Activated CD4-positive, alpha-beta T cell treated with anti-CD3 and anti-CD28 coated beads, Interleukin-2, Interleukin-6, amounts not matched to agents 100 ng/mL and 50 ng/mL, durations not matched to agents 16 hours and 8 hours (primary cell): ENCODE measurements at places on chromosomes 2 and 18.
A peak's percentile ranks its signal among the peaks of the same experiment; 100 is the strongest.

- DNase-seq, result no peak
These were observed 11.8 kb downstream of the DSEL start for GRCh38 chr18:67504739-67505138.

GRCh38 chr18:77062518-77063003 is 70.0 kb downstream of the MBP start:
- DNase-seq, result peak; percentile 93

DNA sequence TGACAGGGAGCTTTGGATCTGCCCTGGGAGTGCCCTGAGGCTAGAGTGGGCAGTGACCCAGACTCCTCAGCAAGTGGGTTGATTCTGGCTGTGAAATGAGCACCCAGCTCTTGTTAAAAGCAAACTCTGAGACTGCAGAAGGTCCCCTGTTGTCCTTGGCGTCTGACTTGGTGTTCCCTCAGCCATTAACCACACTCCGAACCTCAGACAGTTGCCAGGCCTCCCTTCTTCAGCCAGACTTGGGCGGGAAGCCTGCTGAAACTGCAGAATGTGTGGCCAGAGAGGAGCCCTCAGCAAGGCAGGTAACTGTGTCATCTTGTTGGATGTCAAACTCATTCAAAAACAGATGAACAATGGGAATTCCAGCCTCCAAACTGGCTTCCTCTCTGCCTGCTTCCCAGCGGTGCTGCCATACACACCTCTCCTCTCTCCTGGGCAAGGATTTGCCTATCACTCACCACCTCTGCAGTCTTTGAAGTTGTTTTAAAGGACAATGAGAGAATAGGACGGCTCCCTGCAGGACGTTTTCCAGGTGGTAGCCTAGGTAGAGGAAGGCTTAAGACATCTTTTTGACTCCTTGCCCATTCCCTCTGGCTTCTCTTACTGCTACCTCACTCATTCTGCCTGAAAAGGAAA is 38.9 kb upstream of the B3GNT2 start:
- DNase-seq, result no peak

DNA sequence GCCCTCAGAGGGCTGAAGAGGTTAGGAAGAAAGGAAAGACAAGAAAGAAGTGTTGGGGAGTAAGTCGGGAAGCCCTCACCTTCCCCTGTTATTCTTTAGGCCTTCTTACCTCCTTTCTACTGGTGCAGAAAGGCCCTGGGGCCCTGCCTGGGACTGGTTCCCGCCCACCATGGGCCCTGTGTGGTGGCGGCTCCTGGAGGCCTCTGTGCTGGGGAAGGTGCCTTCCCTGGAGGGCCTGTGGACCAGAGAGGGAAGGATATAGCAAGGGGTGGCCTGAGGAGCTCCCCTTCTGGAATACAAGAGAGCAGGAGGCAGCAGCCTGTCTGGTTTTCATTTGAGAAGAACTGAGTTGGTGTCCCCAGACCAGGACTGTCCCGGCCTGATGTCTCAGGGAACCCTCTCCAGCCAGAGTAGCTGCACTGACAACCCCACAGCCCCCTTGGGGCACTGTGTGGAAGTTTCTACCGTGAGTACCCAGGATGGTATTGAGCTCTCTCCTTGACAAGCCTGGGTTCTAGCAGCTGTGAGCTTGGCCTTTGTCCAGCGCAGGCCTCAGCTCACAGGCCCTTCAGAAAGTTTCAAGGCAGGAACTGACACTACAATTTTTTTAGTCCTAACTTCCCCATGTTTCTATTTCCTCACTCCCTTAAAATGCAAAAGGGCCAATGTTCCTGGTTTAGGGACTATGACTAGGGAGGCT is 47.1 kb downstream of the EFR3B start:
- no peak for DNase-seq

- DNase-seq, result no peak
These were observed 3.9 kb downstream of the NEB start for GRCh38 chr2:151730262-151730975.

GRCh38 chr2:203583701-203584100 is 48.6 kb upstream of the RAPH1 start:
- peak; percentile 86 for DNase-seq

GRCh38 chr2:238418196-238418998 is 8.3 kb upstream of the ASB1 start:
- no peak for DNase-seq

- no peak for DNase-seq
These were observed 24.2 kb downstream of the CTIF start for GRCh38 chr18:48563027-48563426.

DNA sequence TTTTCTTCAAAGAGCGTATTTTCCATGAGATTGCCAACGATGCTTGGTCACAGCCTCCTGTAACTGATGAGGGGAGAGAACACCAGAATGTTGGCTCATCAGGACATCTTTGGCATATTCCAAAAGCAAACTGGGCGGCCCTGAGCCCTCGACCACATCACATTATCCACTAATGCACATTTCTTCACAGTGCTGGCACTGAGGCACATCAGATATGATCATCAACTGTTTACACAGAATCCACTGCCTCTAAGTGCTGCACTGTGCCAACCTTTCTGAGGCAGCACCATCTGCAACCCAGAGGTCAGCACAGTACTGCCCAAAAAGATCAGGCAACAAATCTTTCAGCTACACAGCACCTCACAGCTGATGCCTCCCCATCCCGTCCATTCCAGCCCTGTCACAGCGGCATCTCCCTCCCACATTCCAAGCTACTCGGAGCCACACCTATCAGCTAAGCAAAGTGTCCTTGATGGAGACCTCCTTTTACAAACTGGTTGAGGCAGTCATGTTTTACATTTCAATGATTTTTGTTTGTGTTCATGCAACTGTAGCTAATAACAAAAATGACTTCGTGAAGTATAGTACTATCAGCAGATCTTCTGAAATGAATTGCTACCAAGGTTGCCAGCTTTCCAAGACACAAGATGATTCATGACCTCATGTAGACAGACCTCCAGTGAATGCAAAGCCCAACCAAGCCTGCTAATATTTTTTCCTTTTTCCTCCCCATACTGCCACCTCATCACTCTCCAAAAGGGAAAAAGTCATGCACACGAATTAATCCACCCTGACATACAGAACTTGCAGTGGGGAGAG is 32.3 kb downstream of the MYO5B start:
- no peak for DNase-seq
